Ureter (tissue), 1 donor: ENCODE measurements at places on chromosomes 6 and 20. TPM values are rescaled to one million over a fixed set of nuclear protein-coding genes. Genes with fewer than 3 reads are reported as not detected.
A peak's percentile ranks its signal among the peaks of the same experiment; 100 is the strongest.

- DNase-seq = peak; percentile 77
Observed at GRCh38 chr6:169654598-169655391, 47.0 kb downstream of the WDR27 start.

GRCh38 chr6:142945446-142946180 is 637 bp upstream of the HIVEP2 start:
- DNase-seq = peak; percentile 79

DNA sequence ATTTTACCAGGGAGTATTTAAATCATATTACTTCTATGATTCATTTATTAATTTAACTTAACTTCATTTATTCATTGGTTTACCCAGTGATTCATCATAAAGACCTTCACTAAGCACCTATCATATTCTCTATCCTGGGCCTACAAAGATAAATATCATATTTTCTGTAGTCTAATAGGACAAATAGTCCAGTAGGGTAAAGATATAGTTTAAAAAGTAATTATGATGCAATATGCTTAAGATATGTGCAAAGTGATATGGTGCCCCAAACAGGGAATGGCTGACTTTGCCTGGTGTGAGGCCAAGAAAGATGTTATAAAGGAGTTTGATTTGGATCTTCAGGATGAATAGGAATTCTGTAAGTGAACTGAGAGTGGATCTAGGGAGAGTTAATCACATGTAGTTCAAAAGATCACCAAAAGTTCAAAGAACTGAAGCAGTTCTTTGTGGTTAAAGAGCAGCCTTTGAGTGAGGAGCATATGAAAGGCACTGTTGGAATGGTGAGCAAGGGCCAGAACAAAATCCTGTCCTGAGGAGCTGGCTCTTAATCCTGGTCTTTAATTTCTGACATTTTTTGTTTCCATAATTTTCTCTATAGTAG is 45.5 kb downstream of the MLIP start:
- no peak for DNase-seq

- no peak for DNase-seq
Observed at GRCh38 chr6:54646069-54646950, 200.3 kb upstream of the FAM83B start.

The CST7 gene
- 1.6 TPM for total RNA-seq

GRCh38 chr6:47247227-47247797 is 62.4 kb downstream of the TNFRSF21 start:
- DNase-seq = no peak

DNA sequence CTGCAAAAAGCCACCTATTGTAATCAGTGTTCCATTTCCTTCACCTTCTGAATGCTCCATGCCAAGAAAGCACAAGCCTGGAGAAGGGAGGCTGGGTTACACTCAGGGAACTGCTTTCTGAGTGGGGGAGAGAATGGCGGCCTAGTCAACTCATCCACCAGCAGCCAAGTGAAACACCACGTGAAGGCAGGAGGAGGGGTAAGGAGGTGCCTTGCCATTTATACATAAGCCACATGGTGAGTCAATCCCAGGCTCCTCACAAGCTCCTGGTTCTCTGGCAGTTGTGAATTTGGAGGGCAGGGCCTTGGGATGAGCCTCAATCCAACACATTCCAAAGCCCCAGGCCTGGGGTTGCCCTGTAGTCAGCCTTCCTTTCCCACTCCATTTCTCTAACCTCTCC is 149.4 kb downstream of the CD24 start:
- DNase-seq = no peak

The ZBTB22 gene
- total RNA-seq = 24.2 TPM

DNA sequence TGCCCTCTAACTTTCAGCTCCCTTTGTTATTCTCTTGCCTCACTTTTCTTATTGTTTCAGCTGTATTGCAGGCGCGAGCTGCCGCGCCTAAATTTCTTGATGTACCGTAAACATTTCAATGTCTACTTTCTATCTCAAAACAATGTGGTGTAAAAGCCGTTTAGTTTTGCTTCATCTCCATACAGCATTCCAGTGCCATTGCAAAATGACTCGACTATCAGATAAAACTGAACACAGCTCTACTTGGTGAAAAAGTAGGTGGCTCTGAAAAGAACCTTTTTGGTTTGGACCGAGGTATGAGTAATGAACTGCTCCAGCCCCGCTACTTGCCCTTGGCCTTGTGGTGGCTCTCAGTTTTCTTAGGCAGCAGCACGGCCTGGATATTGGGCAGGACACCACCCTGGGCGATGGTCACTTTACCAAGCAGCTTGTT is 74.6 kb downstream of the OR2B2 start:
- no peak for DNase-seq

DNA sequence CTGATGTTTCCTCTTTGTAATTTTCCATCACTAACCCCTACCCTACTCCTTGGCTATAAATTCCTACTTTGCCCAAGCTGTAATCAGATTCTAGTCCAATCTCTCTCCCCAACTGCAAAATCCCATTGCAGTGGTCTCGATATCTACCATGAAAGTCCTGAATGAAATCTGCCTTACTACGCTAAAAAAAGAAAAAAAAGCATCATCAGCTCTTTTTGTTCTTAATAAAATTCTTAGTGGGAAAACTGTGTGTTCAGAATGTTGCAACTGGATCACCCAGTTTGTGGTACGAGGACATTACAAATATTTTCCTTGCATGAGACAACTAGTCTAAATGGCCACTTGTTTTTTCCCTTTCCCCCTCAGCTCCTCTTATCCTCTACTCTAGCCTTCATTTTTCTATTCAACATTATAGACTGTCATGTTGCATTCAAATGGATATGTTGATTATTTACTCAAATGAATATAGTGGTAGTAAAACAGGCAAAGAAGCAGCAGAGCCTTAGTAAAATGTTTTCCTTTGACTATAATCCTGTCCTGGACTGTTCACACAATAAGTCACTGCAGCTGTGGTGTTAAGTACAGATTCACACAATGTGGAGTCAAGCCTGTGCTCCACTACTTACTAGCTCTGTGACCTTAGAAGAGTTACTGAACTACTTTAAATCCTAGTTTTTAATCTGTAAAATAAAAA is 527.1 kb upstream of the MARCKS start:
- no peak for DNase-seq

GRCh38 chr6:130955755-130956154 is 107.3 kb downstream of the EPB41L2 start:
- DNase-seq = no peak

- no peak for DNase-seq
Observed at GRCh38 chr6:124927806-124928205, 34.4 kb upstream of the RNF217 start.

DNA sequence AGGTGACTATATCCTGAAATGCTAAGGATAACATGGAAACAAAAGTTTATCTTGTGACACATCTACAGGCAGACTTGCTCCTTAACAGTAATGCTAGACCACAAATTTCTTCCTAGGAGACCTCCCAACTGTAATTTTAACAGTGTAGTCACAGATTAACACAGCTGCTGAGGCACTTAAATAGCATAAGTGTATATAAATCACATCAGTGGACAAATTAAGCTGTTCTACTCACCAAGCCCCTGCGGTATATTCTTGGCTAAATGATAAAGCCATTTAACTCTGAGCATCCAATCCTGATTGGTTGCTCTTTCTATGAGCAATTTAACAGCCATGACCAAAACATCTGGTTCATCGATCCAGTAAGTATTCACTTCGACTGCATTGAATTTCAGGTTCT is 73.3 kb upstream of the LYRM2 start:
- no peak for DNase-seq

The HLA-DRB5 gene
- 1.8 TPM for total RNA-seq

- DNase-seq = no peak
Observed at GRCh38 chr6:107667790-107668189, 156.3 kb downstream of the SCML4 start.

GRCh38 chr6:164124986-164125385 is 710.5 kb downstream of the QKI start:
- no peak for DNase-seq

- peak; percentile 38 for DNase-seq
Observed at GRCh38 chr20:25242231-25242630, 5.7 kb upstream of the PYGB start.
